ENCODE measurements at places on chromosomes 11 and 22.

- no peak for DNase-seq
Measured at GRCh38 chr11:2886191-2886894, 768 bp upstream of the CDKN1C start.

GRCh38 chr11:120517390-120517761 lies 5.8 kb downstream of the GRIK4 start:
- DNase-seq = no peak

DNA sequence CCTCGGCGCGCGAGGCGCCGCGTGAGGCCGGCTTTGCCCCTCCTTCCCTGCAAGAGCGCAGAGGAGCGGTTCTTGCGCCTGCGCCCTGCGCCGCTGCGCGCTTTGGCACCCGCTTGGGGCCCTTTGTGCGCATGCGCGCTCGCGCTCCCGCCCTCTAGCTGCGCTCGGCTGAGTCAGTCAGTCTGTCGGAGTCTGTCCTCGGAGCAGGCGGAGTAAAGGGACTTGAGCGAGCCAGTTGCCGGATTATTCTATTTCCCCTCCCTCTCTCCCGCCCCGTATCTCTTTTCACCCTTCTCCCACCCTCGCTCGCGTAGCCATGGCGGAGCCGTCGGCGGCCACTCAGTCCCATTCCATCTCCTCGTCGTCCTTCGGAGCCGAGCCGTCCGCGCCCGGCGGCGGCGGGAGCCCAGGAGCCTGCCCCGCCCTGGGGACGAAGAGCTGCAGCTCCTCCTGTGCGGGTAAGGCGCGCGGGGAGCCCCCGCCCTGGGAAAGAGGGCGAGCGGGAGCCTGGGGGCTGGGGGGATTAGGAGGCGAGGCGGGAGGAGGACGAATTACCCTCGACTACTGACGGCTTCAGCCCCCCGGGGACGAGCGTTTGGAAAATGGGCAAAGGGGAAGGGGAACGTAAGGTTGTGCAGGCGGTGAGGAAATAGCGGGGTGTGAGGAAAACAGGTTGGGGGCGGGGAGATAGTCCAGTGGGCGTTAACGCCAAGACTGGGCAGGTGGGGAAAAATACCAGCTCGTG lies at the start of gene RTN3:
RTN3 (plus strand) TSS at position 180 of the 745 bp plus-strand sequence; CDS start at position 317, 137 bp downstream.
- peak; percentile 95 for DNase-seq

DNA sequence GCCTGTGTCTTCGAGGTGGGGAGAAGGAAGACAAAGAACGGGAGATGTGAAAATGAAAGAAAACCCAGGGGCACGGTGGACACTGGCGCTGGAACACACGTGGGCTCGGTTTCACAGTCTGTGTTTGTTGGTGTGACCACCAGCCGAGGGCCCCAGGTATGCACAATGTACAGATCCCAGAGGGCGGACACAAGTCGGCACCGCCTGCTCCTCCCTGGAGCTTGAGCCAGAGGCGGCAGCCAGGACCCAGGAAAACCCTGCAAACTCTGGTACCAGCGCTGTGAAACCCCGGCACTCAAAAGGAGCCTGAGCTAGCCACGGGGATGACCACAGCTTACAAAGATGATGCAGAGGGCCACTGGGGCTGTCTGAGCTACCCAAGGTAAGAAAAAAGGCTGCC lies 105.0 kb downstream of the SHANK2 start:
- DNase-seq = no peak

- DNase-seq = no peak
Measured at GRCh38 chr11:99534812-99535211, 514.1 kb downstream of the CNTN5 start.

GRCh38 chr11:103683576-103683975 lies 352.9 kb upstream of the DDI1 start:
- no peak for DNase-seq

DNA sequence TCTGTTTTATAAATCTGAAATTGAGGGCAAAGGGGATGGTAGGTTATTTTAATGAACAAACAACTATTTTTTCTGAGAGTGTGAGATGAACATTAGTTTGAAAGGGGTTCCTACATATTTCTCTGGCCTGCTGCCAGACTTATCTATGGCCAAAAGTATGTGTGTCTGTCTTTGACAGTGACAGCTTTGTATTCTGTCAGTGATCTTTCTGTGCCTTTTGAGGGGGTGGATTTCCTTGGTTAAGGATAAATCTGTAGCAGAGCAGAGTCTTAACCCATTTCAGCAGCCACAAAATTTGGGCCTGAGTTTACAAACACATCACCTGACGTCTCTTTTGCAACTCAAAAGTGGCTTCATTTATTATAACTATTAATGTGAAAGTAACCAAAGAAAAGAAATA lies 30.9 kb downstream of the ZFTA start:
- no peak for DNase-seq

Measured in NCI-H2171 treated with DMSO at 0.1 percent for 48 hours (cell line).